ENCODE measurements at places on chromosomes 3 and 15. TPM values are rescaled to one million over a fixed set of nuclear protein-coding genes. Genes with fewer than 3 reads are reported as not detected.

SEMA3F gene
- total RNA-seq: 0.58 TPM

FBLN2 gene
- 7.4 TPM for total RNA-seq

DCP1A gene
- total RNA-seq: 15.2 TPM

DNA sequence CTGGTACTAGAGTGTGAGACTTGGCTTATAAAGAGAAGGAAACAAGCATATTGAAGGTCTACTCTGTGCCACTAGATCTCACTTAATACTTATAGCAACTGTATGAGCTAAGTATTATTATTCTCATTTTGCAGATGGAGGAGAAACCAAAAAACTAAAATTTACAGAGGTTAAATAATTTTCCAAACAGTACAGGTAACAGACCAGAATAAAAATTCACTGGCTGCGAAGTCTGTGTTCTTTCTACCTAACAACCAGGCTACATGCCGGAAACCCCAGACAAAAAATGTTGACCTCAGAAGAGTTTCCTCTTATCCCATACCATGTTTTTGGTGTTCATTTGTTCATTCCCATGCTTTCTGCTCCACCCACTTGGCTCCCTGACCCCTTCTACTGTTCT lies 46.6 kb downstream of the CMSS1 start:
- no peaks in the 10 kb centered on the region for H3K27me3 ChIP-seq
- no peak overlapping the region for H3K27ac ChIP-seq
- H3K36me3 ChIP-seq: peaks cover 86% of the 10 kb centered on the region
- DNase-seq: no peak
- peaks cover 56% of the 10 kb centered on the region for H3K4me1 ChIP-seq

GRCh38 chr3:84175449-84175848 lies 783.3 kb upstream of the CADM2 start:
- H3K4me3 ChIP-seq: no peak overlapping the region
- no peaks in the 10 kb centered on the region for H3K36me3 ChIP-seq
- no peaks in the 10 kb centered on the region for H3K4me1 ChIP-seq
- H3K27ac ChIP-seq: no peak overlapping the region
- no peak for DNase-seq

DNA sequence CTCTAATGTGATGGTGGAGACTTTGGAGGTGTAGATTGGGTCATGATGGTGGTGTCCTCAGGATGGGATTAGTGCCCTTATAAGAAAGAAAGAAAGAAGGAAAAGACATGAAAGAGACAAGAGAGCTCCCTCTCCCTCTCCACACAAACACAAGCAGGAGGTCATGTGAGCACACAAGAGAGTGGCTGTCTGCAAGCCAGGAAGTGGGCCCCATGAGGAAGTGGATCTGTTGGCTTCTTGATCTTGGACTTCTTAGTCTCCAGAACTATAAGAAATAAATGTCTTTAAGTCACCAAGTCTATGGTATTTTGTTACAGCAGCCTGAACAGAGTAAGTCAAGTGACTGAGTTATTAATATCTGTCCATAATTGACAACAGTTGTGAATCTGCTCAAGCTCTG lies 17.1 kb downstream of the IQCB1 start:
- no peak overlapping the region for H3K27ac ChIP-seq
- DNase-seq: no peak
- H3K4me1 ChIP-seq: no peaks in the 10 kb centered on the region
- H3K4me3 ChIP-seq: no peak overlapping the region
- H3K36me3 ChIP-seq: peaks cover 29% of the 10 kb centered on the region

- peaks cover 76% of the 10 kb centered on the region for H3K4me1 ChIP-seq
- DNase-seq: peak; percentile 95
- H3K27ac ChIP-seq: peak overlapping the region; percentile 85
- no peak overlapping the region for H3K4me3 ChIP-seq
- peaks cover 4% of the 10 kb centered on the region for H3K36me3 ChIP-seq
Observed at GRCh38 chr3:127768346-127769008, 53.8 kb downstream of the MGLL start.

DNA sequence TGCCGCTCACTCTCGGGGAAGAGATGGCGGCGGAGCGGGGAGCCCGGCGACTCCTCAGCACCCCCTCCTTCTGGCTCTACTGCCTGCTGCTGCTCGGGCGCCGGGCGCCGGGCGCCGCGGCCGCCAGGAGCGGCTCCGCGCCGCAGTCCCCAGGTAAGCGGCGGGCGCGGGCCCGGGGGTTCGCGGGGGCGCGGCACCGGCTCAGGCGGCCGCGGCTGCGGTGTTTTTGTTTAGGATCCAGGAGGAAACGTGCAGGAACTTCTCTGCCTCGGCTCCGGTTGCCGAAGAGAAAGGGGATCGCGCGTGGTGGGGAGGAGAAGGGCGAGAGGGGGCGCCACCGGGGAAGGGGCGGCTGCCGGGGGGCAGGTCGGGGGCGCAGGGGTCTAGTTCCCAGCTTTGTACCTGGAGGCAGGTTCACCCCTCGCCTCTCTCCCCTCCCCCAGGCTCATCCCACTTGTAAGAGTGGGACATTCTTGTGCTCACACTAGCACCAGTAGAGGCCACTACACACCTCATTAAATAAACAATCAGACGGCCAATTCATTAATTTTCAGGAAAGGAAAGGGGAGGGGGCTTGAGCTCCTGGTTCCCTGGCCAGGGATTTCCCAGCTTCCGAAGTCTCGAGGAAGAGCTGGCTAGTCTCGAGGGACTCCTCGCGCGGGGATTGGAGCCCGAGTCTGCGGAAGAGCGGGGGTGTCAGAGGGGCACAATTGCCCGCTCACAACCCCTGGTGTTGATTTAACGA lies 562 bp downstream of the NEO1 start:
- H3K36me3 ChIP-seq: peaks cover 9% of the 10 kb centered on the region
- peak overlapping the region; percentile 94 for H3K4me3 ChIP-seq
- H3K27ac ChIP-seq: no peak overlapping the region
- peaks cover 23% of the 10 kb centered on the region for H3K4me1 ChIP-seq
- peaks cover 6% of the 10 kb centered on the region for H3K27me3 ChIP-seq

- H3K4me3 ChIP-seq: peak overlapping the region; percentile 31
- no peaks in the 10 kb centered on the region for H3K36me3 ChIP-seq
- H3K4me1 ChIP-seq: peaks cover 29% of the 10 kb centered on the region
- H3K27me3 ChIP-seq: no peaks in the 10 kb centered on the region
- no peak for DNase-seq
- peak overlapping the region; percentile 77 for H3K27ac ChIP-seq
Observed at GRCh38 chr3:46565607-46566039, 479 bp downstream of the LRRC2 start.
